ENCODE measurements at places on chromosomes 3 and 15.
A peak's percentile ranks its signal among the peaks of the same experiment; 100 is the strongest.

DNA sequence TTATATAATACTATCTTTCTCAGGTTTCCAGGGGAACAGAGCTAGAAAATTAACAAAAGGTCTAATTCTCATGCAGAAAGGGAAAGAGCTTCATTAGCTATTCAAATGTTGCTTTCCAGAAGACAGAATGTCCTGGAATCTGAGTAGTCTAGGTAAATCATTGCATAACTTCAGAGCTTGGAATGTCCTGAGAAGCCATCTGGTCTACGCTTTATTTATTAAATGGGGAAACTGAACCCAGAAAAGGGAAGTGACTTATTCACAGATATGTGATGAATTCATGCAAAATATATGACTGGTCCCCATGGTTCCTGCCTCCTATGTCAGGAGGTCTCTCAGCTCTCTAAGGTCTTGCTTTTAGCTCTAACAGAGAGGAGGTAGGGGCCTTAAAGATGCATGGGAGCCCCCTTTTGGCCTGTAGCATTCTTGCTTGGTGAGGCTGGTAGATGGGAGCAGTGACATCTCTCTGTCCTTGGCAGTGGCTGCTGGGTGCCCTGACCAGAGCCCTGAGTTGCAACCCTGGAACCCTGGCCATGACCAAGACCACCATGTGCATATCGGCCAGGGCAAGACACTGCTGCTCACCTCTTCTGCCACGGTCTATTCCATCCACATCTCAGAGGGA lies 99.2 kb downstream of the CEMIP start:
- DNase-seq = no peak

GRCh38 chr15:36810656-36811449 lies 231.4 kb downstream of the CDIN1 start:
- DNase-seq = no peak

DNA sequence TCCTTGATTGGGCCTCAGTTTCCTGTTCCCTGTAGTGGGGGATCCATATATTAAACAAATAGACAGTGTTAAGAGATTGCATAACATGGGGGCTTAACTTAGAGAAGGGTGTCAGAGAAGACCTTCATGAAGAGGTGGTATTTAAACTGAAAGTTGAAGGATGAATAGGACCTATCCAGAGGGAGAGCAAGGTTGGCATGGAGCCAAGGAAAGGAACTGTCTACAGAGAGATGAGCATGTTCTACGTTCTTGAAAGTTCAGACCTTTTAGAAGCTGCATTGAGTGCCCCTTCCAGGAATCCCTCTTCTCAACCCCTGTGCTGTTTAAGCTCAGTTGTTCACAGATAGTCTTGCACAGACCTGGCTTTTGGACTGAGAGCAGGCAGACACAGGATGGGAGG lies 2.4 kb downstream of the HTD2 start:
- no peak for DNase-seq

- DNase-seq = no peak
Measured at GRCh38 chr3:129878355-129878754, 15.2 kb downstream of the TMCC1 start.

GRCh38 chr15:101047301-101047781 lies 128.2 kb downstream of the LRRK1 start:
- DNase-seq = no peak

DNA sequence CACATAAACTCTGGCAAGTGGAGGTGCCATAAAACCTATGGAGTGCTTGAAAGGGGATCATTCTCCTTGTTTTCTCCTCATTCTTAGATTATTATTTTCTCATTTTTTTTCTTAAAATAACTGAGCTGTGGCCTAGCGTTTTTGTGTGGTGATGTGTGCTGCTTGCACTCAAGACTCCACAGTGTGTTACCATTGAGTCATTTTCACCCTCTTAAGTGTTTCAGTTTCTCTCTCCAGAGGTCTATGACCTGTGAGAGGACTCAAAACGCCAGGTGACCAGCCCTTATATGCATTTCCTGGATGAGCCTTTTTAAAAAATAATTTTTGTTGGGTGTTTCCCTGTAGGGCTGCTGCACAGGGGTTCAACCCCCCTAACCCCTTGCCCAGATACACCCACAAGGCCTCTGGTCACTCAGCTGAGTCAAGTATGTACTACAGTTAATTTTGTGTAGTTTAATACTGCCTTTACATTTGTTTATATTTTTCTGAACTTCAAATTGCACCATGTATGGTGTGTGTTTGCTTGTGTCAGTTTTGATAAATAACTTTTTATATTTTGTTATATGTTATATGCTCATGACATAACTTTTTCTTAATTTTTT lies 15.4 kb upstream of the BTLA start:
- DNase-seq = peak; percentile 21

DNA sequence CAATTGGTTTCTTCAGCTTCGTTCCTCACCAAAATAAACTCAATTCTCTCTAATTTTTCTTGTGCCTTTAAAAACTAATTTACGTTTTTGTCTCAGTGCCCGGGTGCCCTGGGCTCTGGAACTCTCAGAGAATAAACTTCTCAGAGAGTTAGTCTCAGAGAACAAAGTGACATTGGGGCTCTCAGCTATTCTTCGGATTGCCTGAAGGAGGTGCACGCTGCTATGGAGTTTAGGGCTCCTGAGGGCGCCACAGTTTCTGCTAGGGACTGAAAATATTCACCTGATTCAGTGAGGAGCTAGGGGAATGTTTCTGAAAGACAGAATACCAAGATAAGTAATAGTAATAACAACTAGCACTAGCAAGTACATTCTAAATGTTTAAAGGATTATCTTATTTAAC lies 22.7 kb downstream of the ZIC4 start:
- no peak for DNase-seq

DNA sequence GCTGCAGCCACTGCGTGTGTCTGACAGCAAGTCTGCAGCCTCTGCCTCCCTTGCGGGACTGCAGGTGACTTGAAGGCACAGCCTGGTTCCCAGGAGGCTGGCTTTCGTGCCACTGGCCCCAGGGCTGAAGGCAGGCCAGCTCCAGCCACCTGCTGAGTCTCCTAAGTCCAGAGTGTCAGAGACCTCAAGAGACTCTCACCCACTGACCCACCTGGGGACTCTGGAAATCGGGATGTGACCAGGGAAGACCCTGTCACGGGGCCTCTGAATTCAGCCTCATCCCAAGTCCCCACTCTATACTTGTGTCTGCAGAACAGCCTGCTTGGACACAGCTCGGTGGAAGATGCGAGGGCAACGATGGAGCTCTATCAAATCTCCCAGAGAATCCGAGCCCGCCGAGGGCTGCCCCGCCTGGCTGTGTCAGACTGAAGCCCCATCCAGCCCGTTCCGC lies 16.3 kb downstream of the ISG20 start:
- DNase-seq = no peak

DNA sequence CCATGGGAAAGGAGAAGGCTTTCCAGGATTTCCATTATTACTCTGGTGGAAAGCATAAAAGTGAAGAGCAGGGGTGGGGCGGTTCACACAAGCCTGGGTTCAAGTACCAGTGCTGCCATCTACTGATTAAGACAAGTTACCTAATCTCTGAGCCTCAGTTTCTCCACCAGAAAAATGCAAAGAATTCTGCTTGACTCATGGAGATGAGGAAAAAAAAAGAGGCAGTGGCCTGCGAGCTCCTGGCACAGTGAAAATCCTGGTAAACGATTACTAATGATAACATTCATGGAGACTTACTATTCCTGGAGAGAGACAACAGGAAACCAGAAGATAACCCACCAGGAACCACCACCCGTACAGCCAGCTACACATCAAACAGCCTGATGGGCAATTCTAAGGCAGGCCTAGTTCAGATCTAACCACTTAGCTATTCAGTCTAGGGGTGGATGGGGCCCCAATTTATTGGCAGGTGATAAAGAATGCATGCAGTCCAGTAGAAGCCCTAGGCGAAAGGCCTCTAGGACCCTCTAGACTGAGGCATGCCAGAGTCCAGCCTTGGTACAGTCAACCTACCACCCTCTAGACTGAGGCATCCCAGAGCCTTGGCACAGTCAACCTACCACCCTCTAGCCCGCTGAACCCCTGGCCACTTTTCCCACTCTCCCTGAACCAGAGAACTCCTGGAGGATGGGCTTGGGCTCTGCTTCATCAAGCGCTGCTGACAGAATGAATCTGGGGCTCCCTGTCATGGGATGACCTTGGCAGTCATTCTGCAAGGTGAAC lies 2.5 kb downstream of the AMOTL2 start:
- no peak for DNase-seq

- no peak for DNase-seq
Measured at GRCh38 chr15:73858062-73858461, 15.3 kb upstream of the TBC1D21 start.

DNA sequence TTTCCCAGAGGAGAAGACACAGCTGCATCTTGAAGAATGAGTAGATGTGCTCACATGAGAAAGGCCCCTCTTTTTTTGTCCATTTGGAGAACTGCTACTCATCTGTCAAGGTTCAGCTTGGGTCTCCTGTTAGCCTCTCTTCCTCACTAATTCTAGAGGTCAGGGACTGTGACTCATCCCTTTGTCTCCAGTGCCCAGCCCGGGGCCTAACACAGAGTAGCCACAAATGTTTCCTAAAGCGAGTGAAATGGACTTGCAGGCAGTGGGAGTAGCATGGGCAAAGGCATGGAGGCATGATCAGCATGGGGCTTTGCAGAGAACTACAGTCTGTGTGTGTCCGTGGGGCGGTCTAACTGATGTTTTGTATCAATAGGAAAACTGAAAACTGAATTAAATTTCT lies 33.9 kb upstream of the MRPS22 start:
- no peak for DNase-seq

DNA sequence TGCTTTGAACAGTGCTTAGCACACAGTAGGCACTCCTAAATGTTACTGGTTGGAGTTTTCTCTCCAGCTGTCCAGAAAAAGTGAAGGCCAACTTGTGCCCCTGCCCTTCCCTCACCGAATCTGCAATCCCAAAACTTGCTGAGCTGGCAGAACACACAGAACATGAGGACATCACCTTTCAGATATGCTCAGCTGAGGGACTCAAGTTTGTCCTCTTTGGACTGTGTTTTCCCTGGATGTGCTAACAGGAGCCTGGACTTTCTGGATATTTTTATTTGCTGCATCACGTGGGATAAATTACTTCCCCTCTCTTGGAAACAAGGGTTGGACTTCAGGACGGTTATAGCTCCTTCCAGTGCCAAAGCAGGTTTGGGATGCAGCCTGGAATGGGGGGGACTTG lies 59.5 kb upstream of the SMAD6 start:
- no peak for DNase-seq

GRCh38 chr15:99930696-99931095 lies 197.5 kb upstream of the LYSMD4 start:
- no peak for DNase-seq

DNA sequence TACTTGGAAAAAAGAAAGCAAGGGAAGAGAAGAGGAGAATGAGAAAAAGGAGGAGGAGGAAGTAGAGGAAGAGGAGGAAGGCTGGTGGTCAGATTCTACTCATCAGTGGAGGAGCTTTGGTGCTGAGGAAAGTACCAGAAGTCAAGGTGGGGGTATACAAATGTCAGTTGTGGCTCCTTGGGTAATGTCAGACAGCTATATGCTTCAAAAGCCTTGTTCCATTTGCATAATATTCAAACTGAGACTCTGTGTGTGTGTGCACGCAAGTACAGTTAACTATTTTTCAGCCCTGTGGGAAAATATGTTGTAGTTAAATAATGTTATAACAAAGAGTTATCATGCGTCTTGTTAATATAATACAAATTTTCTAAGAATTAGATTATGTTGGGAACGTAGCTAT lies 609.7 kb downstream of the PDCD6IP start:
- DNase-seq = no peak

DNA sequence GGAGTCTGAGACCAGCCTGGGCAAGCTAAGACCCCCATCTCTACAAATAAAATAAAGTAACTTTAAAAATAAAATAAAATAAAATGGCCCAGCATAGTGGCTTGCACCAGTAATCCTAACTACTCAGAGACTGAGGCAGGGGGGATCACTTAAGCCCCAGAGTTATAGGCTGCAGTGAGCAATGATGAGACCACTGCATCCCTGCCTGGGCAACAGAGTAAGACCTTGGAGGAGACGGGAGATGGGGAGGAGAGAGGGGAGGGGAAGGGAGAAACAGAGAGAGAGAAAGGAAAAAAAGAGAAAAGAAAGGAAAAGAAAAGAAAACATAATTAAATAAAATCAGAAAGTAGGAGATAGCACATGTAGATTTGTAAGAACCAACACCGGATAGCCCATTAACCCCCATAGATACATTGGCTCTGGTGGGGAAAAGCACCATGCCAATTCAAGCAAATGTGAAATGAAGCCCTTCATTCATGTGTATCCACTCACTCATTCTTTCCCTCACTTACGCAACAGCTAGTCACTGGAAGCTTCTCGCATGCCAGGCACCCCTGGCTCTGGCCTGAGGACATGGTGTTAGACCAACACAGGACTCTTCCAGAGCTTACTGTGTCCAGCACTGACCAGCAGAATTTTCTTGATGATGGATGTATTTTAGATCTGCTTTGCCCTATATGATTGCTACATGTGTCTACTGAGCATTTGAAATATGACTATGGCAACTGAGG lies 183.2 kb downstream of the MAGI1 start:
- DNase-seq = no peak

DNA sequence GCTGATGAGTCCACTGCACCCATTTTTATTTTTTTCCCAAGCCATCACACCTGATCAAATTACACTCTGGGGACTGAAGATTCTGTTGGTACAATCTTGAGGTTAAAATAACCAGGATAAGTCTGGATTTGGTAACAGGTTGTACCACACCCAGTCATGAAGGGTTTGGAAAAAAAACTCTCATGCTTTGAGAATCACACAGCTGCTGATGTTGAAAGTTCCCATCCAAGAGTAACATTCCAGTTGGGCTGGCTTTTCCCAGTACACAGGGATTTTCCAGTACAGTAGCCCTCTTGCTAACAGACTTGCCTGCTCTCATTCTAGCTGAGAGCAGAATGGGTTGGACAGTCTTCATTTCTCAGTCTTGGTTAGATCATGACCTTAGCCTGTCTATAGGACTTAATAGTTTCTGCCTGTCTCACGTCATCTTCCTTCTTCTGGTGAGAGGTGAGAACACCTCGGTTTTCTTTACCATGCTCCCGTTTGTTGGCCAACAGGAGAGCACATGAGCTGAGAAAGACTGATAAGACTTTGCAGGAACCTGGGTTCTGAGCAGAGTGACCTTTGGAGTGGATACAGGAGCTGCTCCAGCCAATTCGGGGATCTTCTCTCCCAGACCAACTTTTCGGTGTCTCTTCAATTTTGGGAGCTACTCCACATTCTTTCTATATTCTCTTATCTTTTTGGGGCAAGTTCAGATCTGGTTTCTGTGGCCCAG lies 300.1 kb upstream of the LYSMD4 start:
- DNase-seq = no peak

DNA sequence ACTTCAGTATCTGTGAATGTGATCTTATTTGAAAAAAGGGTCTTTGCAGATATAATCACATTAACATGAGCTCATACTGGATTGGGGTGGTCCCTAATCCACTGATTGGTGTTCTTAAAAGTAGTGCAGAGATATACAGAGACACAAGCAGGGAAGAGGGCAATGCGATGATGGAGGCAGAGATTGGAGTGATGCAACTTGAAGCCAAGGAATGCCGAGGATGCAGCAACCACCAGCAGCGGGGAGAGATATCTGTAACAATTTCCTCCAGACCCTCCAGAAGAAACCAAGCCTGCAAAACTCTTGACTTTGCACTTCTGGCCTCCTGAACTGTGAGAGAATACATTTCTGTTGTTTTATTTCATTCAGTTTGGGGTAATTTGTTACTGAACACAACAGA lies 171.0 kb upstream of the MBNL1 start:
- DNase-seq = no peak

Measured in T-helper 2 cell treated with Interferon-gamma antibody and Interleukin-4, amounts not matched to agents 5 μg/mL and 100 μg/mL, for 36 hours (primary cell).